ENCODE measurements at places on chromosomes 2 and 18.

GRCh38 chr2:222280795-222281194 is 18.0 kb downstream of the PAX3 start:
- DNase-seq, result no peak

DNA sequence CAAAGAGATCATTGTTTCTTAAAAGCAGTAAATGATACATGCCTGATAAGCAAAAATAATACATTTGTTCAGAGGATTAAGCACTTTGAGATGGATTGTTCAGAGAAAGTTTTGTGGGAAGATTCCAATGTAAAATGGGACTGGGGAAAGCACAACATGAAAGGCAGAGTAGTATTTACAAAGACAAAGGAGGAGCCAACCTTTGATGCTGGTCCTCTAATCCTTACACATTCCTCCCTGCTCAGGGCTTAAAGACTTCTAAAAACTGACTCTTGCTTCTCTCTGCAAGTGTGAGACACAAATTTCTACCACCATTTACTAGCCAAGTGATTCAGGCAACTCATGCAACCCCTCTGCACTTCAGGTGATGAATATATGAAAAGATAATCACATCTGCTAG is 47.2 kb upstream of the REG3G start:
- DNase-seq, result no peak

DNA sequence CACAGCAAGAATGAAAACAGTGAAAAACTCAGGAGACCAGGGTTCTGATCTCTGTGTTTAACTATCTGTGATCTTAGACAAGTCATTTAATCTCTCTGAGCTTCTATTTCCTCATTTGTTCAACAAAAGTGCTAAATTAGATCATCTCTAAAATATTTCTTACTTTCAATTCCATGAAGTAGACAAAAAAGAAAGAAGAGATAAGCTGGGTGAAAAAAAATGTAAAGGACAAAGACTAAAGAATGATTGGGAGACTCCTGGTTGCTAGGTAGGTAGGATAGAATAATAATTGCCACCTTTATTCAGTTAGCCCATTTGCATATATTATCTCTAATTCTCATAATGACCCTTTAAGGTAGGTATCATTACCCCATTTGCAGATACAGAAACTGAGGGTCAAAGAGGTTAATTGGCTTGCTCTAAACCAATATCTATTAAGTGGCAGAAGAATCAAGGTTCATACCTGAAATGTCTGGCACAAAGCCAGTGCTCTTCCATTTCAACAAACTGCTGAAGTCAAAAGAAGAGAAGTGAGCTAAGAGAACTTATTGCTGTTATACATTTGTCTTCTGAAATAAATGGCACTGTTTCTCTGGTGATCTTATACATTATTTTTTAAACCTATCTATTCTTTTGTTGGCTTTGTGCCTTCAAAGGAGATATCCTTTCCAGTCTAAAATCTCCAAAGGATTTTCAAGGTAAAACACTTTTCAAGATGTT is 141.7 kb downstream of the OTX1 start:
- no peak for DNase-seq

DNA sequence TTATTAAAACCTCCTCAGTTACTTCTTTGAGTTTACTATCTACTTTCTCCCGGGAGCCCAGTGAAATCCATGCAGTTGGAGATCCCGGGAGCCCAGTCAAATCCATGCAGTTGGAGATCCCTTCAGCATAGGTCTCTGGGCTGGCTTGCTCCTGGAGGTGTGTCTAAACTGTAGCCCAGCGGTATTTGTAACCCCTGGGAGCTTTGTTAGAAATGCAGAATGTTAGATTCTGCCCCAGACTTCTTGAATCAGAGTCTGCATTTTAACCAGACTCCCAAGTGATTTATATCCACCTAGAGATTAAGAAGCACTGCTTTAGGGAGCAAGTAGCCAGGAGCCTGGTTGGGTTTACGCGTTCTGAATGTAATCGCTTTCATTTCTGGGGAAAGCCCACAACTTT is 54.5 kb downstream of the ARHGAP28 start:
- no peak for DNase-seq

GRCh38 chr18:79524181-79525078 is 128.7 kb downstream of the NFATC1 start:
- no peak for DNase-seq

- DNase-seq, result no peak
These were observed 72.5 kb downstream of the DNMT3A start for GRCh38 chr2:25269233-25269632.

GRCh38 chr2:202337706-202338346 is 38.3 kb upstream of the BMPR2 start:
- DNase-seq, result no peak

DNA sequence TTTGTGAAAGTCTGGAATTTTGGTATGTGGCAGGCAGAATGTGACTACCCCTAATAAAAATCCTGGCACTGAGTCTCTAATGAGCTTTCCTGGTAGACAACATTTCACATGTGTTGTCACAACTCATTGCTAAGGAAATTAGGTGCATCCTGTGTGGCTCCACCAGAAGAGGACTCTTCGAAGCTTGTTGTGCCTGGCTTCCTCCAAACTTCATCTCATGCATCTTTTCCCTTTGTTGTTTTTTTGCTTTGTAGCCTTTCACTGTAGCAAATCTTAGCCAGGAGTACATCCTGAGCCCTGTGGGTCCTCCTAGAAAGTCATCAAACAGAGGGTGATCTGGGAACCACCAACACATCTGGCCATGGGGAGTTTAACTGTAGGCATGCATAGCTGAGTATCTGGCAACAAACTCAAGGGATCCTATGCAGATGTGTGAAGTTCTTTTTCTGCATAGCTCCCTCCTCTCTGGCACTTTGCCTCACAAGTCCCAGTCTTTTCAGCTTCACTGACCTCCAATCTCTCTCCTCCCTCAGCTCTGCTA is 42.1 kb upstream of the SERTAD2 start:
- DNase-seq, result no peak

DNA sequence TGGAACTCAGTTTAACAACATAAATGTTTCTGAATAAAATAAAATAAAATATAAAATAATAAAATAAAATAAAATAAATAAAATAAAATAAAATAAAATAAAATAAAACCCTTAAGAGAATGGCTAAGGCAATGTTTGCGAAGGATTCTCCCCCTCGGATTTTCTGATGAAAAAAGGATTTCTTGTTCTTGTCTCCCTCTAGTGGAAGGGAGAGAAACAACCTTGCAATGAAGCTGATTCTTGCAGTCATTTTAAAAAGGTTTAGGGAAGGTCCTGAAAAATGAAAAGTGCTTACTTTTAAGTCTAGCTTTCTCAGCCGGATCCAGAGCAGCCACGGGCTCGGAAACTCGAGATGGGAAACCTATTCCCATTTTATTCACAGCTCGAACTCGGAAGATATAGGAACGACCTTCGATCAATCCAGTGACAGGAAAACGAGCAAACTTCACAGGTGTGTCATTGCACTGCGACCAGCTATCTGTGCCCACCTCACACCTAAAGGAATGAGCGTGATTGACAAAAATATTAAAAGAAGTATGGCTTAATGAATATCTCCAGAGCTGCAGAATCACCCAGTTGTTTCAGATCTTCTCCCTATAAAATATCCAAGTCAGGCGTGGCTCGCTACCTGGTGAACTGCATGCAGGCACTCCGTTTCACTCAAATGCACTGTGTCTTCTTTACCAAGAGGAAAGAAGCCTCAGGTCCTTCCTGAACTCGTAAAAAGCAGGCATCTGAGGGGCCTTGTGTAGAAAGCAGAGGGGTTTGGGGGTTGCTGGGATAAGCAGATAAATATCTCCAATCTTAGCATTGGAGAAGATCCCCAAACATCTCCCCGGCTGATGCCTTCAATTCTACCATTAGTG is 68.1 kb downstream of the MYOM1 start:
- no peak for DNase-seq

- DNase-seq, result no peak
These were observed 759.4 kb downstream of the CBLN2 start for GRCh38 chr18:71784777-71785176.

DNA sequence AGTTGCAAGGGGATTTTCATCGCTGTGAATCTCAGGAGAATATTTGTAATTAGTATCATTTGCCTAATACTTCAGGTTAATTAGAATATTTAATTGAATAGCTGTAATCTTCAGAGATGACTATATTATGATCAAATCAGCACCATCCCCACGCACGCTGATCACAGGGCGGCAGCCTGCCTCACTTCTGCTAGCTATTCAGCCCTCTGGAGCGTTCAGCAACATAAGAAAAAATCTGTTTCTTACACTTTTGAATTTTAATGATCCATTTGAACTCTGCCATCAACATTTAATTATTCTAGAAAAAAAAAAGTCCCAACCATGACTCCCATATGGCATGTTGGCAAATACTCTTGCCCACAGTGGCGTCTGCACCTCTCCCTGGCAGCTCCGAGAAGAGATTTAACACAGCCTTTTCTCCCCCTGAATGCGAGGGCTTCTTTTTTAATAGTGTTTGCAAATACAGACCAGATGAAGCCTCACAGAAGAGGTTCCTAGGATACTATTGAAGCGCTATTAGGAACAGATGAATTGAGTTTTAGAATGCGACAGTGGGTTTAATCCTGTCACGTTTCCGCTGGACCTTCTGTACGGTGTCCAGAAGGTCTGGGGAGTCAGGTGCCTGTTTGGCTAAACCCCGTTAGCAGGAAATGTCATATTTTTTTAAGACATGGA is 731.9 kb upstream of the SALL3 start:
- no peak for DNase-seq

- no peak for DNase-seq
These were observed 211.1 kb downstream of the ALPK2 start for GRCh38 chr18:58417752-58418151.

- DNase-seq, result no peak
These were observed 114.8 kb upstream of the ANKRD30BL start for GRCh38 chr2:132276571-132276981.

- DNase-seq, result no peak
These were observed 81.4 kb downstream of the MYCN start for GRCh38 chr2:16021611-16022363.

GRCh38 chr2:162782138-162782537 is 56.4 kb downstream of the KCNH7 start:
- DNase-seq, result no peak

DNA sequence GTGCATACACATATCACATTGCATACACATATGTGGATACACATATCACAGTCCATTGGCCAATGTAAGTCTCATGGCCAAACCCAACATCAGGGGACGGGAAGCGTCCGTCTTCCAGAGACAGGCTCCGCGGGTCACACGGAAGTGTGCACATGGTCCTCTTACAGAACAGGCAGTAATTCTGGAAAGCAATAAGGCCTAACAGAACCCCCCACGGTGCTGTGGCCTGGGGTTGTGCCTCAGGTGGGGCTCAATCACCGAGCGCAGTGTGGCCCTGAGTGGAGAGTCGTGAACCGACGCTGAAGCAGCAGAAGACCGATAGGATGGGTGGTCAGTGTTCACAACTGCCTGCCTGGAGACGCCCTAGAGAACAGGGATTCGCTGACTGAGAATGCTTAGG is 857.3 kb downstream of the GALR1 start:
- no peak for DNase-seq

DNA sequence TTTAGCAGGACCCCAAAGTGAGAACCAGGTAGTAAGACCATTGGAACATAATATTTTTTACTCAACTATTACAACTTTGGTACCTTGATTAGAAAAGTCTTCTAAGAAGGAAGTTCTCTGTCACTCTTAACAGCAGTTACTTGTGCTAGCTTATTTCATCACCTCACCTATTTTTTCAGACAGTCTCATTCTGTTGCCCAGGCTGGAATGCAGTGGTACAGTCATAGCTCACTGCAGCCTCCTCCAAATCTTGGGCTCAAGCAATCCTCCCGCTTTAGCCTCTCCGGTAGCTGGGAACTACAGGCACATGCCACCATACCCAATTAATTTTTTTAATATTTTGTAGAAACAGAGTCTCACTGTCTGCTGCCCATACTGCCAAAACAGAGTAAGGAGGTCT is 18.0 kb downstream of the ARPC2 start:
- no peak for DNase-seq

- no peak for DNase-seq
These were observed 158.4 kb downstream of the BCL2 start for GRCh38 chr18:63161032-63161760.

GRCh38 chr2:21966139-21966538 is 842.4 kb downstream of the TDRD15 start:
- DNase-seq, result no peak

DNA sequence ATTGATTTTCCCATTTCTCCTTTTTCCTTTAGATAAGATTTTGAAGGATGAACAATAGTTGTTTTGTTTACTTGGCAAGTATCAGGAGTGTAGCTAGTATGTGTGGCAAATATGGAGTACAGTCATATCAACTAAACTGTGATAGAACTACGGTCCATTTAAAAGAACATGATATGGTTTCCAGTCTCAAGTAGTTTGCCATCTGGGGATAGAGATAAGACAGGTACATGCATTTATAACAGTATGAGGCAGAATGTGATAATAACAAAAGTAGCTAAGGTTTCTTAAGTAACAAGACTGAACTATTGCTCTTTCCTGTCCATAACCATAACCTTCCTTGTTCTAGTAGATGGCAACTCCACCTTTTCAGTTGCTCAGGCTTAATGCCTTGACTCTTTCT is 75.6 kb upstream of the TACR1 start:
- DNase-seq, result no peak

DNA sequence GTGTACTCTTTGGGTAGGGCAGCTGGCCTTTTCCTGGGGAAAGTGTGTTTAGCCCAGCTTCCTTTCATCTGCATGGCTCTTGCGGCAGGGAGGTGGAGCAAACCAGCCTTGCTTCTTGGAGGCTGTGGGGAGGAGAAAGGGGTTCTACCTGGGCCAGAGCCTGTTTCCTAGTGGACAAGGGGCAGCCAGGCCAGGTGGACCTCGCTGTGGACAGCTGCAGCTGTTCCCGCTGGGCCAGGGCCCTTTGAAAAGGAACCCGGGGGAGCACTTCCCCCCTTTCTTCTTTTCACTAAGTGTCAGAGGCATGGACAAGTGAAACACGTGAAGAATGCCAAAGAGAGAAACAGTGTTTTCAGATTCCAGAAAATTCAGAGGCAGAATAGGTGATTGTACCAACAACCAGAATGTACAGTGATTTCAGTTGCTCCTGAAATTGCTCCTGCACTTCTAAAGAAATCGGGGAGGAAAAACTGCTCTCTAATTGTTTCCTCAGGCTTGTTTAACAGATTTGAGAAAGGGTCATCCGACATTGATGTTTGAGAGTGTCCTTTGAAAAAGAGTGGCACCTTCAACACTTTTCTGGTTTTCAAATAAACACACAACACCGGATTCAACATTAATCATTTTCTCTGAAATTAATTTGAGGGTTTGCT is 3.9 kb downstream of the GLI2 start:
- DNase-seq, result no peak

DNA sequence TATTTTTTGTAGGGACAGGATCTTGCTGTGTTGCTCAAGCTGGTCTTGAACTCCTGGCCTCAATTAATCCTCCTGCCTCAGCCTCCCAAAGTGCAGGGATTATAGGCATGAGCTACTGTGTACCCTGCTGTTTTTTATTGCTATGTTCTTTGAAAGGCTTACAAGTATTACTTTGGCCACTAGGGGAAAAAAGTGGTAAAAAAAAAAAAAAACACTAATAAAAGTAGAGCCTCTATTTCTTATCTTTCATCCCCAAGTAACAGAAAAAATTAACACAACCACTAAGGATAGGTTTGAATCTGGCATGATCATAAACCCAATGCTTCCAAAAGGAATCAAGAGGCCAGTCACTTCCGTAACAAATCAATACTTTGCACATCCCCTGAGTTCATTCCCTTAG is 11.6 kb downstream of the NOL10 start:
- DNase-seq, result no peak

All from fibroblast of skin of left biceps (primary cell).